Lower leg skin (tissue), 4 donors: ENCODE measurements at places on chromosomes 2 and 18.
A peak's percentile ranks its signal among the peaks of the same experiment; 100 is the strongest.

DNA sequence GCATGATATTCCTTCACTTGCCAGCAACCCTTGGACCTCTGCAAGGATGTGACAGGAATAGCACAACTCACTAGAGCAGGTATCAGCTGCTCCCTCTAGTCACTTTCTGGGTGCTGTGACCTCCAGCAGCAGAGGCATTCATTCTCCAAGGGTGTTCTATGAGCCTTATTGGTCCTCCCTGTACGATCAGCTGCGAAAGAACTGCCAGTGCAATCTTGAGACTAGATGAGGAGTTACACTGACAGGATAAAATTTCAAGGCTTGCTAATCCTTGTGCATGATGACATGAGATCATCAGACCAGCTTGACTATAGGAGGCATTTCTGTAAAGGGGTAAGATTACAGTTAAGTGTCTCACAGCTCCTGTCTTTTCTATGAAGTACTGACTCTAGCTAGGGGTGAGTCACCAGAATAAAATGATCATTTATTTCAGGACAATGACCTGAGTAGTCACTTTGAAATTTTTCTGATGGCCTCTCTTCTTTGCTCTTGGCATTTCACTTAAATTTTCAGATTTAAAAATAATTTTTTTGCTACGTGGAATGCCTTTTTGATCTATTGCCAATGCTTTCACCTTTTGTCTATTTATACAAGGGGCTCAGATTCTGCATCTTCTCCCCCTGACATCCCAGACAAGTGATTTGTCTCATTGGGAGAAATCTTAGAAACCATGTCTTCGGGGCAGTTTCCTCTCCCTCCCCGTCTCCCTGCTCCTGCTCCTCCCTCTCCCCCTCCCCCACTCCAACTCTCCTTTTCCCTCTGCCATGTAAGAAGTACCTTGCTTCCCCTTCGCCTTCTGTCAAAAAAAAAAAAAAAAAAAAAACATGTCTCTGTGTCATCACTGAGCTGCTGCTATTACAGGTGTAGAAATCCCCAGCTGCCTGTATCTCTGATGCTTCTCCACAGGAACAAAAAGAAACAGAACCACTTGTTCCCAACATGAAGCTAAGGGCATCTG, 49.2 kb upstream of the FRZB start:
- no peak for DNase-seq

- DNase-seq = peak; percentile 60
Observed at GRCh38 chr2:207830778-207831438, 61.2 kb upstream of the FZD5 start.

DNA sequence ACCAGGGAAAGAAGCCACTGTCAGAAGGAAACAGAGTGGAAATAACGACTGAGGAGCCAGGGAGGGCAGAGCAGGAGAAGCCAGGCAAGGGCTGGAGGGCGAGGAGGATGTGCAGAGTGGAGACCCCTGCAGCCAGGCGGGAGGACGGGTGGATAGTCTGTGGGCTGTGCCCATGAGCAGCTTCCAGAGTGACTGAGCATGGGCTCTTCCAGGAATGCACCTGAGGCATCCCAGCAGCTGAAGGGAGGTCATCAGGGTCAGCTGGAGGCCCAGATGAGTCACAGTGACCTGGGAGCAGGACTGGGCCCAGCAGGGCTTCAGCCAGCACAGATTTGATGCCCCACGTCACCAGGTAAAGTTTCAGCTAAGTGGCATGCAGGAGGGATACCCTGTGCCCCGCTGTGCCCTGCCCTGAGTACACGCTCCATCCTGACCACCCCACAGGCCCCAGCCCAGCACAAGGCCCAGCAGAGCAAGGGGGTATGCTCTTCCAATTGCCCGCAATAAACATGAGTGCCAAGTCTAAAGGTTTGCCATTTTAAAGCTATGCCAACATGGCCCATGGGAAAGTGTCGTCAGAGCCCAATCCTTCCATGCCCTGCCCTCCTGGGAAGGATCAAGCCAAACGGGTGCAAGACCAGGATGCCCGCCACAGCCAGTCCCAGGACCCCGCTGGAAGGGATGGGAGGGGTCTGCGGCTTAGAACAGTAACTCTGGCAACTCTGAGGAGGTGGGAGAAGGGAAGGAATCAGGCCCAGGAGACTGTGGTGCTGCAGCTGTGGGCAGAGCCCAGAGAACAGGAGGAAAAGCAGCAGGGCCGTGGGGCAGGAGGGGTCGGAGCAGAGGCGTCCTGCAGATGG, 85.7 kb downstream of the SEPTIN10 start:
- peak; percentile 66 for DNase-seq

GRCh38 chr2:121356058-121356640, 71.1 kb upstream of the TFCP2L1 start:
- no peak for DNase-seq

DNA sequence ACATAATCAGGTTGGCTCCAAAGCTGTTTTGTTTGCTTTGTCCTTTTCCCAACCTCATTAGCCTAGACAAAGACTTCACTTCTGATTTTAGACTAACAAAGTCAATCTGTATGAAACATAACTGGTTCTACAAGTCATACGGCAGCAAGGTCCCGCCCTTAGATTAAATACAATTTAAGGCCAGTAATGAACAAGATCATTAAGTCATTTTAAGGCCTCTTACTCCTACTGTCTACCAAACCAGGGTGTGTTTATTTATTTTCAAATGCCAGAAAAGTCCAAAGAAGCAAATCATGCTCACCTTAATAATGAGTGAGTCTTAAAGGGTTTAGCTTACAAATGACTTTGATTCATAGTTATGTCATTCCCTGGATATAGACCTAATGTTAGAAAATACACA, 148.4 kb upstream of the ACVR2A start:
- no peak for DNase-seq

DNA sequence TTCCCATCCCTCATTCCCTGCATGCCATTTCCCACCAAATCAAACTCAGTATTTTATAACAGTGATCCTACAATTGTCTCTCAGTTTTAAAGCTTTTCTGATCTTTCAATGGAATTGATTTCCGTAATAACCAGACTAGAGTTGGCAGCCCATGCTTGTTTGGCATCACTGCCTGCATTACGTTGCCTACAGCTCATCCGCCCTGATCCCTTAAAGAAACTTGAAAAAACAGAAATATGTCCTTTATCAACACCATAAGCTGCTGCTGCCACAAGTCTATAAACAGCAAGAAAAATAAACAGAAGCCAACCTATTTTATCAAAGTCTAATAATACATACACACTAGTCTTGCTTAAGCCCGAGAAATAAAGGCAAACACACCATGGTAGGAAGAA, 331.0 kb downstream of the METTL4 start:
- no peak for DNase-seq

DNA sequence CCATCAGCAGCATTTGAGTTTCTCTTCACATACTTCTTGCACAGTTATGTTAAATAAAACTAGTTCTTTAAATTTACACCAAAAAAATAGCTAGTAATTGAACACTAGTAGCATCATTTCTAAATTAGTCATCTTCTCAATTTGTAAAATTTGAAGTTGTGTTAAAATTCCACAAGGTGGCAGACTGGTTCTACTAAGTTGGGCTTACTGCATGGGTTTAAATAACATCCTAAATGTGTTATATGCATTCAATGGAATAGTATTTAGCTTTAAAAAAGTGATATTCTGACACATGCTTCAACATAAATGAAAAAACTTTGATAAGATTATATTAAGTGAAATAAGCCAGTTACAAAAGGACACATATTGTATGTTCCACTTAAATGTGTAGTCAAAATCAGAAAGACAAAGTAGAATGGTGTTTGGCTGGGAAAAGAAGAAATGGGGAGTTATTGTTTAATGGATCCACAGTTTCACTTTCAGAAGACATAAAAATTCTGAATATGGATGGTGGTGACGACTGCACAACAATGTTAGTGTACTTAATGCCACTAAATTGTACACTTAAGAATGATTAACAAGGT, 28.7 kb upstream of the RPRD1A start:
- DNase-seq = no peak

DNA sequence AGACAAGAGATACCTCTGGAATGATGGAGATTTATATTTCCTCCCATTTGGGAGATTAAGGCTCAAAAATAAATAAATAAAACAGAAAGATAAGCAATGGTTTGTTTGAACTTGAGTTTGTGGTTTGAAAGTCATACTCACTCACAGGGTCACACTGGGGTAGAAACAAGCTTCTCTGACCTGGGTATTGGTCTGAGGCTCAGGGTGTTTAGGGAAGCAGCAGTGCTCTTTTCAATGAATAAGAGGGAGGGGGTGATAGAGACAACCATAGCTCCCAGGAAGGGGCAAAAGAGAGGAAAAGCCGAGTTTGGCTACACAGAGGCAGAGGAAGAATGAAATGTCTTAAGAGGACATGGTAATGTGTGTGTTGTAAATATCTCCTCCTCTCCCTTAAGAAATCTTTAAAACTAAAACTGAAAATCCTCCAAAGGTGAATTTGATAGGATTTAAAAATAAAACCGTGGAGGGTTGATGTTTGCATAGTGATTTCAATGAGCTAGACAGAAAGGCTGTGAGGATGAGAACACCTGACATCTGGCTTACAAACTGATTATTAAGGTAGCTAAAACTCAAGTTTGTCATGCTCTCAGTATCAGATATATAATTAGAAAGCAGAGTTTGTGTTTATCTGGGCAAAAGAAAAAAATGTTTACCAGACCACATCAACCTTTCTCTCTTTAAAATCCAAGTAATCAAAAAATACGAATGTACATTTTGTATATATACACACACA, 159.9 kb upstream of the TMEFF2 start:
- no peak for DNase-seq

DNA sequence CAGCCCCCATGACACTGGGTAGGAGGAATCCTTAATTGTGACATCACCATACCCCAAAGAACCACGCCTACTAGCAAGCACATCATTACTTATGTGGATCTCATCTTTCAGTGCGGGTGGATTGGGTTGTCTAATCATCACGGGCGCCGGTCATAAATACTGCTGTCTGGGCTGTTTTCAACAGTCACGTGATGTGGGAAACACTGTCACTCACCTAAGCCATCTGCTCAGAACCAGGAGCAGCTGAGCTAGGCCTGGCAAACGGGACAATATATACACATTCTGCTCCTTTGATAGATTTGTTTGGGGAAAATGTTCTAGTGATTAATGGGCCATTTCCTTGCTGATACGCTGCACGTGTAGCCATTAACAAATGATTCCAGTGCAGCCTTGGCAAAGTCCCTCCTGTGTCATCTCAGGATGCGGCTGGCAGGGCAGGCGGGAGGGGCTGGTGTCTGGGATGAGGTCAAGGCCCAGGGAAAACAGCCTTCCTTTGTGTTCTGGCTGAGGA, 145.9 kb upstream of the COPS8 start:
- DNase-seq = no peak

GRCh38 chr2:142755191-142755590, 122.3 kb upstream of the KYNU start:
- DNase-seq = no peak

- no peak for DNase-seq
Observed at GRCh38 chr2:179193759-179194394, 70.8 kb downstream of the SESTD1 start.

DNA sequence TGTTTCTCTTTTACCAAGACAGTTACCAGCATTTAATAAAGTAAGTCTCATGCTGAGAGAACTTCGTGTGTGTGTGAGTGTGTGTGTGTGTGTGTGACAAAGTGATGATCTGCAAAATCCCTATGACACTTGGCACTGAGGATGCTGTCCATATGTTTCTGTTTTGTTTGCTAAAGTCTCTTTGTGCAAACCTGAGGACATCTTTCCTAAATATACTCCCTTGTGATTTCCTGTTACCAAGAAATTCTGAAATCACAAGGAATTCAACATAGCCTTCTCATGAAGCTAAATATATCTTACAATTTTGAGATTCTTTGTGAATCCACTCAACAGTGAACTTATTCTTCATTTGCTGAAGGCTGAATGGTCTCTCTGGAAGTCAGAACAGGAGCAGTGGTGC, 1359.7 kb upstream of the NRXN1 start:
- DNase-seq = no peak
